Left colon (tissue), 2 donors: ENCODE measurements at places on chromosomes 6 and 20. TPM values are rescaled to one million over a fixed set of nuclear protein-coding genes. Genes with fewer than 3 reads are reported as not detected.

LGSN gene
- total RNA-seq: 0.08 TPM

SLC35D3 gene
- total RNA-seq: 0.28 TPM

HSPA12B gene
- total RNA-seq: 2.3 TPM

STAU1 gene
- total RNA-seq: 96.2 TPM

APOM gene
- total RNA-seq: 3.1 TPM

ZNF337 gene
- 8.0 TPM for total RNA-seq

MUCL3 gene
- not detected for total RNA-seq

ADGRG6 gene
- total RNA-seq: 15.1 TPM

ERVFRD-1 gene
- 0.14 TPM for total RNA-seq

HLA-DRA gene
- total RNA-seq: 159 TPM

RSPO4 gene
- 0.11 TPM for total RNA-seq

BFSP1 gene
- 0.20 TPM for total RNA-seq

TMEM170B gene
- total RNA-seq: 1.6 TPM

CYP39A1 gene
- 3.0 TPM for total RNA-seq

FAM83D gene
- total RNA-seq: 11.2 TPM

EFCAB8 gene
- 0.11 TPM for total RNA-seq

SLC12A5 gene
- not detected for total RNA-seq

HNF4A gene
- 301 TPM for total RNA-seq
